Stimulated activated CD4-positive, alpha-beta T cell treated with anti-CD3 and anti-CD28 coated beads, Interleukin-4, amount 100 ng/mL, for 48 hours (primary cell): ENCODE measurements at places on chromosomes 2 and 18.
A peak's percentile ranks its signal among the peaks of the same experiment; 100 is the strongest.

DNA sequence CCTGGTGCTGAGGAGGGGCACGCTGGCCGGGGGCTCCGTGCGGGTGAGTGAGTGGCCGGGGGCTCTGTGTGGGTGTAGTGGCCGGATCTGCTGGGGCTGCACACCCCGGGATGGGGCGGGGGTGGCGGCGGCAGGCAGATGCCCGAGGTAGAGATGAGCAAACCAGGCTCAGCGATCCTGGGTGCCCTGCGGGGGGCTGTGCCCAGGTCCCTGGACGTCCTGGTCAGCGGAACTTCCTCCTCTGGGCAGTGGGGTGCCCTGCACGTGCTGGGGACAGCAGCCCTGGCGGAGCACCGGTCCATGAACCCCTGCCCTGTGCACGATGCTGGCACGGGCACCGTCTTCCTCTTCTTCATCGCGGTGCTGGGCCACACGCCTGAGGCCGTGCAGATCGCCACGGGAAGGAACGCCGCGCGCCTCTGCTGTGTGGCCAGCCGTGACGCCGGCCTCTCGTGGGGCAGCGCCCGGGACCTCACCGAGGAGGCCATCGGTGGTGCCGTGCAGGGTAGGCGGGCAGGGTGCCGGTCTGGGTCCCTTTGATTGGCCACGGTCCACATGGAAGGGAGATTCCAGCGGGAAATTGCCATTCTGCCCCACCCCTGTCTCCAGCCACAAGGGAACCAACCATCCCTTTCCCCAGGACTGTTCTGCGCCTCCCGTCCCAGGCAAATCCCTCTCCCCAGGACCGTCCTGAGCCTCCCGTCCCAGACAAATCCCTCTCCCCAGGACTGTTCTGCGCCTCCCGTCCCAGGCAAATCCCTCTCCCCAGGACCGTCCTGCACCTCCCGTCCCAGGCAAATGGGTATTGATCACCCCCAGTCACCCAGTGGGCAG lies 5.9 kb downstream of the NEU4 start:
- DNase-seq: no peak

- no peak for DNase-seq
These were observed 212.4 kb downstream of the RPIA start for GRCh38 chr2:88903749-88904353.

GRCh38 chr18:57267368-57267925 lies 84.9 kb upstream of the ST8SIA3 start:
- DNase-seq: no peak

GRCh38 chr2:168552450-168552856 lies 96.4 kb downstream of the CERS6 start:
- DNase-seq: no peak

DNA sequence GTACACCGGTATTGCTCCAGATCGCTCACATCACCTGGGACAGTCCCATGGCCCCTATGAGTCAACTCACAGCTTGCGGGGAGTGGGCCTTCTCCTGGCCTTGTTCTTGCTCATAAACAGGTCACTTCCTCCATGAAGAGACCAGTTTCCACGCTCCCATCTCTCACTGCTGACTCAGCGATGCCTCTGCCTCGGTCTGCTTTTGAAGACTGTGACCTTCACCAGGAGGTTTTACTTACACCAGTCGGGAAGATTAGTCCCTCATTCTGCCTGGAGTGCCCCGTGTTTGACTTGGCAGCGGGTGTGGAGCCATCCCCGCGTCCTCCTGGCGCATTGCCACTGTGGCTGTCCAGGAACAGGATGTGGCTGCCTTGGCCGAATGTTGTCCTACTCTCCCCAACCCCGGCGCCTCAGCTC lies 159.8 kb downstream of the RHBDD1 start:
- DNase-seq: peak; percentile 47

DNA sequence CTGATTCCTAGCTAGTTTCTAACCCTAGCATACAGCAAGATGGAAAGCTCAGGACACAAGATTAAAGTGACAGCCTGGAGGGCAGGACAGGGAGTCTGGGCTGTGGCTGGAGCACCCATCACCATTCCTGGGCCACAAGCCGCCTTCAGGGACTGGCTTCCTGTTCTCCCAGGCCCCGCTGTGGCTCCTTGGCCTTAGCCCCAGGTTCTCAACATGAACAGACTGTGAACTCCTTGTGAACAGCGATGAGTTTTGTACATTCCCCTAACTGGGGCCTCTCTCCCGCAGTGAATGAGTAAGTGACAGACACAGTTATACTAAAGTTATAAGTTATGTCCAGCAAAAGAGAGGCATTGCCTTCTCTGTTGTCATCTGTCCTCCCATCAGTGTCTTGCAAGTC lies 35.9 kb upstream of the SLC14A1 start:
- no peak for DNase-seq

GRCh38 chr2:53600815-53601214 lies 166.8 kb upstream of the CHAC2 start:
- DNase-seq: no peak

DNA sequence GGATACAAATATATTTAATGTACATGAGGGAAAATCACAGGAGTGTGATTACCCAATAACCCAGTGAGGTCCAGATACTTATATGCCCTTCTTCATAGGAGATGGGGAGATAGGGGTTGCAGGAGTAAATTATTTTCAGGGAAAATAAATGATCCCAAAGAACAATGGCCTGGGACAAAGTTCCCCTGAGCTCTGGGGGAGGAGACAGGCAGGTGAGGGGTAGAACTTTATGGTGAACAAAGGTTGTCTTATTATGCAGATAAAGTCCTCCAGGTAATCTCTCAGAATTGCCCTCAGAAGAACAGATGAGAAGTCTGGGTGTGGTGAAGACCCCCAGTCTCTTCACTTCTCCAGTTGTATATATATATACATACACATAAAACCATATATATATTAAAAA lies 22.1 kb upstream of the RMDN2 start:
- DNase-seq: no peak

DNA sequence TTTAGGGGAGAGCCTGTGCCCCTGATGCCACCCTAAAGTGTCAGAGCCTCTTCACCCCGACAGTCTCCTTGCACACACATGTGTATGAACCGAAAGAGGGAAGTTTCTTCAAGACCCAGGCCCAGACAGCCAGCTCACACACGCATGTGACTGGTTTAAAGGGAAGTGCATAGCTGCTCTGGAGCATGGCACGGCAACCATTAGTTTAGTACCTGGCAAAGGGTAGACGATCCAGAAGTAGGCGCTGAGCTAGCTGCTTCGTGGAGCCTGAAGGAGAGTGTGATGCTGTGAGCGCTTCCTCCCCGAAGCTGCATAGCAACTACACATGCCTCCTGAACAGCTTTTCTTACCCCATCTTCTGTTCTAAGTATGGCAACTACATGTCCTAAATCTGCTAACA lies 91.7 kb downstream of the ZCCHC2 start:
- no peak for DNase-seq

DNA sequence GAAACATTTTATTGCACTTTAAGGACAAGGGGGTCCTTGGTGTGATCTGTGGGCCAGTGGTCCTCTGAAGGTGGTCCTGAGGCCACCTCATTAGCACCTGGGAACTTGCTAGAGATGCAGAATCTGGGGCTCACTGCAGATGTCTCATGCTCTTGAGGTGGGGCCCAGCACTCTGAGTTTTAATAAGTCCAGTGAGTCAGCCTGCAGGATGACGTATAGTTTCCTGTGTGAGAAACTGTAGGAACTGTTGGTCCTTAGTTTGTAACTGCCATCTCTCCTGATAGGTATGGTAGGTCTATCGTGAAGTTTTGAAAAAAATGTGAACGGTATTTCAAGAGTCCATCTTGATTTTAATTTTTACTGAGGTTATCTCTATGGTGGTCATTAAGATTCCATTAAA lies 2.8 kb downstream of the TRPM8 start:
- no peak for DNase-seq

DNA sequence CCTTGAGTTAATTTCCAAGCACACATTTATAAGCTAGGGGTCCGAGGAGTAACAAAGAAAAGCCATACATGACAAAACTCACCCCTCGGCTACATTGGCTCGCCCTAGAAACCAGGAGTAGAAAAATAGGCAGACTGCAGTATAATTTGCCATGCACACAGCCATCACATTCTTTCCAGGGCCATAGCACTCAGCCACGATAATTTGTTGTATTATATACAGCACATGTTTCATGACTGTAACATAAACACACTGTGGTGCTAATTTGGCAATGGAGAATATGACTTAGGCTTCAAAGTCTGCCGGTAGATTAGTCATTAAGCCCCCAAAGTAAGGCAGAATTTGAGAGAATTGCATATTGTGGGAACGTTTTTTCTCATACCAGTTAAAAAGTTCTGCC lies 254.9 kb downstream of the ZNF521 start:
- DNase-seq: no peak

DNA sequence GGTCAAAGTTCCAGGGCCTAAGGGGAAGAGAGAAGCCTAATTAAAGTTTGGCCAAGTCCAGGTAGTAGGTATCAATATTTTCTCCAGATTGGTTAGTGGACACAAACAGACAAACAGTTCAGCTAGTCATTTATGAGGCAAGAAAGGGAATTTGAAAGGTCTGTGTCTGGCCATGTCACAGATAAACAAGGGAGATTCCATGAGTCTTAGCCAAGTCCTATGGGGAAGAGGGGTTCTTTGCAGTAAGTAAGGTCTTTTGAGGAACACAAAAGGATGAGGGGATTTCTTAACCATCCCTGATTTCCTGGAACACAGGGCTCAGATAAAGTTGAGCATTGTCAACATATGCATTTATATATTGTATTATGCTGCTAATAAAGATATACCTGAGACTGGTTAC lies 310.8 kb downstream of the PLCL1 start:
- no peak for DNase-seq

DNA sequence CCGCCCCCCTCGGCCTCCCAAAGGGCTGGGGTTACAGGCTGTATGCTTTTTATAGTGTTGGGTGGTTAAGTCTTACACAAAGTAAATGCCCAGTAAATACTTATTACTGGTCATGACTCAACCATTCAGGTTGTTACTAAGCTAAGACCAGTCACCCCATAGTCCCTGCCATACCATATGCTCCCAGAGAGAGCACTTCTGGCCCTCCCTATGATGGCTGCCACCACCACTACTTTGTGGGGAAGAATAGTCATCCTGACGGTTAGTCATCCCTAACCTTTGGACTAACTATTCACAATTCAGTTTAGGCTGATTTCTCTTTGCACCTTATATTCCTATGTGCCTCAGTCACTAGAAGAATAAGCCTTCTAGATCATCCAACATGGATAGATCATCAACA lies 42.0 kb upstream of the MSH2 start:
- DNase-seq: no peak

GRCh38 chr2:54475285-54475684 lies 19.2 kb downstream of the SPTBN1 start:
- DNase-seq: no peak

GRCh38 chr2:233422050-233422639 lies 67.9 kb downstream of the DGKD start:
- no peak for DNase-seq

- no peak for DNase-seq
These were observed 103.0 kb upstream of the STK17B start for GRCh38 chr2:196274387-196274809.

DNA sequence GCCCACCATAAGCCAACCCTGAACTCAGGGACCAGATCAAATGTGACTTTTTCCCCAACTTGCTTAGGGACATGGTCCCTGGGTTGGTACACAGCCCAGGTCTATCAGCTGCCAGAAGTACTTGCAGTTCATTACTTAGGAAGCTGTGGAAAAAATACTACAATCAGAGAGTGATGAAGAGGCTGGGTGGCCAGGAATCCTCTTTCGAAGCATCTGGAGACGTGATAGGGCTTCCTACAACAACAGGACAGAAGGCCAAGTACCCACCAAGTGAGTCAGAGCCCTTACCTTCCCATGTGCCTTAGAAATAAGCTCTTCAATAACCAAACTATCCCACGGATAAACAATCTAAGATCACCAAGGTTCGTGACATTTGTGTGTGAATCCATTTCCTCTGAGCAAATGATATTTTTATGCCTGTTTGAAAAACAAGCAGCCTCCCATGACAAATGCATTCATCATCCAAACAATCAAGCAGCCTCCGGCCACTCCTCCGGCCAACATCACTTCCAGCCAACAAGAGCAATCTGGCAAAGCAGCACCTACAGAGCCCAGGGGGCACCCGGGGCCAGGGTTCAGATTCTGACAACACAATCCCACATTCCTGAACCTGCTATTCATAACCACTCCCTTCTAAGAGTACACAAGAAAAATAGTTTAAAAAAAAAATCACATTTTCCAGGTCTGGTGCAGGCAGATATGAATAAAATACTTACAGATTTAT lies 26.4 kb downstream of the TBC1D8 start:
- DNase-seq: no peak

DNA sequence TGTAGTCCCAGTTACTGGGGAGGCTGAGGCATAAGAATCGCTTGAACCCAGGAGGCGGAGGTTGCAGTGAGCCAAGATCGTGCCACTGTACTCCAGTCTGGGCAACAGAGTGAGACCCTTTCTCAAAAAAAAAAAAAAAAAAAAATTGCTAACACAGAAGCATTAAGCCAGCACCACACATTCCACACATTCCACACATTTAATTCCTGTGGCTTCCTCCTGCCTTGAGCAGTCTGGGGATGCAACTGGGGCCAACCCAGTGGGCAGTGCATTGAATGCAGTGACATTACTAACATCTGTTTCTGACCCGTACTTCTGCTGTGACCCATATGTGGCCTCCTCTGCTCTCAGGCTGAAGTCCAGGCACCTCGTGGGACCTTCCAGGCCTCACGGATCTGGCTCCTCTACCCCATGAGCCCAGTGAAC lies 107.0 kb downstream of the BCL2L11 start:
- no peak for DNase-seq

- no peak for DNase-seq
These were observed 442.5 kb upstream of the PKDCC start for GRCh38 chr2:41605311-41605710.

DNA sequence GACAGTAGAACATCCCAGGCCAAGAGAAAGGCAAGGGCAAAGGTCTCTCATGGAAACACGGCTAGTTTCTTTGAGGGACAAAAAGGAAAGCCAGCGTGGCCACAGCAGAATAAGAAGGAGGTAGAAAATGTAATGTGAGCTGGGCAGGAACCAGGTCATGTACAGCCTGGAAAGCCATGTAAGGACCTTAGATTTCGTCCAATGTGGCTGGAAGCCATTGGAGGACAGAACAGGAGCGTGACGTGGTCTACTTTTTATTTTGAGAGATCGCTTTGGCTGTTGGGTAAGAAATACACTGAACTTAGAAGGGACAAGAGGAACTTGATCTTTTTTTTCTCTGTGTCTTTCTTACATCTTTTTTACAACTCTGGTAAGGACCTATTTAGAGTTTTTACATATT lies 57.8 kb upstream of the ANKRD44 start:
- DNase-seq: no peak

- DNase-seq: peak; percentile 92
These were observed 43.3 kb upstream of the PLB1 start for GRCh38 chr2:28452534-28453081.

DNA sequence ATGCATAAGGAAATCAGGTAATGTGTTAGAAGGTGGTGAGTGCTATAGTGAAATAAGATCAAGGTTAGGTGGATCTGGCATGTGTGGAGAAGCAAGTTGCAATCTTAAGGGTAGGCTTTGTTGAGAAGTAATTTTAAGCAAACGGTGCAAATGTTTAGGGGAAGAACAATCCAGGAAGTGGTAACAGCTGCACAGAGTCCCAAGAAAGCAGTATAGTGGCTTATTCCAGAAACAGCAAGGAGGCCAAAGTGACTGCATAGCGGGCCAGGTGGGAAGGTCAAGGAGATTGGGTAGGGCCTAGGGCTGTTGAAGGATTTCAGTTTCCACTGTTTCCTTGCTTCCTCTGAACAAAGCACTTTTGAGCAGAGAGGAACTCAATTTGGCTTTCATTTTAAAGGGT lies 30.0 kb upstream of the RAB1A start:
- DNase-seq: no peak
